ENCODE measurements at places on chromosomes 11 and 22. TPM values are rescaled to one million over a fixed set of nuclear protein-coding genes. Genes with fewer than 3 reads are reported as not detected.

DNA sequence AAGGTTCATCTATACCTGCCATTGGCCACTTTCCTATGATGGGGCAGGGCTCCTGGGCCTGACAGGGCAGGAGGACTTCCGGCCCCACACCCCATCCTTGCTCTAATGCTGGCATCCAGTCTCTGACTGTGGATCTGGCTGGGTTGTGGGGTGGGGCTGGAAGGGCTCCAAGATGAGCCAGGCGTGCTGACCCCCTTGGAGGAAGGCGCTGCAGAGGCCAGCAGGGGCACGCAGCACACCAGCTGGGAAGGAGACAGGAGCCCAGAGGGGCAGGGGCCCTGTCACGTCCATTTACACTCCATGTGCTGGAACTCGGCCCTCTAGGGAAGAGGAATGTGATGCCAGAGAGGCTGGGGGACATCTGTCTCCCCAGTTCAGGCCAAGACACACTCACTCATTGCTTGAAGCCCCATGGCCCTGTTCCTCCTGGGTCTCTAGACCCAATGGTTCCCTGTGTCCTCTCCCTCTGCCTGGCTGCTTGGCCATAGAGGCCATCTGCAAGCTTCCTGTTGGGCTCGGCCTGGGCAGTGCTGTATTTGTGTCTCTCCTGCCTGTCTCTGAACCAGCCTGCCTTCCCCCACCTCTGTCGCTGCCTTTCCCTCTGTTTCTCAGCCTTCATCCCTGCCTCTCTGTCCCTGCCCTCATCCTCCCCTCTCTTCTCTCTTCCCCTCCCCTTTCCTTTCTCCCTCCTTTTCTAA is 67.5 kb upstream of the NECTIN1 start:
- H3K27ac ChIP-seq: no peak overlapping the region
- no peaks in the 10 kb centered on the region for H3K36me3 ChIP-seq
- no peaks in the 10 kb centered on the region for H3K27me3 ChIP-seq
- H3K4me3 ChIP-seq: no peak overlapping the region
- no peak for DNase-seq

- no peak overlapping the region for H3K4me3 ChIP-seq
- DNase-seq: no peak
- peaks cover 6% of the 10 kb centered on the region for H3K4me1 ChIP-seq
- no peaks in the 10 kb centered on the region for H3K27me3 ChIP-seq
These were observed 2.2 kb upstream of the ZFTA start for GRCh38 chr11:63770763-63771162.

DNA sequence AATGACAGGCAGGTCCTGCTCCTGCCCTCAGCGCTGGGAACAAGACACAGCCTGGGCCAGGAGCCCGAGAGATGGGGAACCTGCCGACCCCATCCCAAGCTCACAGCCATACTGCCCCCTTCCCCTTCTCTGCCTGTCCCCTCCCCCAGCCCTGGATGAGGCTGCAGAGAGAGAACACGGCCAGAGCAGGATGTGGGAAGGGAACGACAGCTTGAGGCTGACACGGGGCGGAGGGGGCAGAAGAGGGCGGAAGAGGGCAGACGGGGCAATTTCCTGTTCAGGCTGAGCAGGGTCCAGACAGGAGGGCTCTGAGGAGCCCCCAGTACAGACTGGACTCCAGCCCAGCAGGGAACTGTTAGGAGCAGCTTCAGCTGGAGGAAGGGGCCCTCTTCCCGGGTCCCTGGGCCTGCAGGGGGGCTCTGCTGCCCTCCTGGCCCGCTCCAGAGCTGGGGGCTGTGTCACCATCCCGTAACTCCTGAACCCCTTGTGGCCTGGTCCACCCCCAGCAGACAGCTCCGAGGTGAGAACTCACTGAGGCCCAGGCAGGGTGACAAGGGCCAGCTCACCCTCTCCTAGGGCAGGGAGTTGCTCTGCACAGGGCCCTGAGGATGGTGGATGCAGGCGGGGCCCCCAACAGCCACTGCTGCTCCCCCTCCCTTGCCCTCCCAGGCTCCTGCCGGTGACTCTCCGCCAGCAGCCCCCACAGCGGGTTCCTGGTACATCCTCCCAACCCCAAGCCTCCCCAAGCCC is 5.7 kb downstream of the CTSD start:
- H3K27ac ChIP-seq: peak overlapping the region; percentile 68
- H3K27me3 ChIP-seq: no peaks in the 10 kb centered on the region
- peaks cover 55% of the 10 kb centered on the region for H3K4me1 ChIP-seq
- peak; percentile 57 for DNase-seq
- H3K4me3 ChIP-seq: peak overlapping the region; percentile 52

- no peak for DNase-seq
- no peak overlapping the region for H3K27ac ChIP-seq
- no peaks in the 10 kb centered on the region for H3K27me3 ChIP-seq
- H3K4me3 ChIP-seq: no peak overlapping the region
- H3K36me3 ChIP-seq: no peaks in the 10 kb centered on the region
These were observed 8.3 kb upstream of the CDC42EP1 start for GRCh38 chr22:37551981-37552380.

- no peak for DNase-seq
- H3K4me1 ChIP-seq: no peaks in the 10 kb centered on the region
- no peak overlapping the region for H3K4me3 ChIP-seq
These were observed 73.2 kb upstream of the ARHGAP20 start for GRCh38 chr11:110785398-110785797.

GRCh38 chr11:11263238-11264005 is 89.6 kb downstream of the CSNK2A3 start:
- no peak overlapping the region for H3K27ac ChIP-seq
- H3K27me3 ChIP-seq: no peaks in the 10 kb centered on the region
- H3K4me1 ChIP-seq: no peaks in the 10 kb centered on the region
- DNase-seq: no peak

APOBEC3A gene
- total RNA-seq: 79.1 TPM

GRCh38 chr11:64340671-64341335 is 799 bp downstream of the CCDC88B start:
- peak; percentile 53 for DNase-seq
- H3K36me3 ChIP-seq: peaks cover 30% of the 10 kb centered on the region
- peak overlapping the region; percentile 89 for H3K27ac ChIP-seq
- no peaks in the 10 kb centered on the region for H3K27me3 ChIP-seq
- peaks cover 29% of the 10 kb centered on the region for H3K4me1 ChIP-seq
- peak overlapping the region; percentile 73 for H3K4me3 ChIP-seq

DDIAS gene
- total RNA-seq: 0.57 TPM

UBASH3B gene
- 49.8 TPM for total RNA-seq

RASD2 gene
- not detected for total RNA-seq

DNA sequence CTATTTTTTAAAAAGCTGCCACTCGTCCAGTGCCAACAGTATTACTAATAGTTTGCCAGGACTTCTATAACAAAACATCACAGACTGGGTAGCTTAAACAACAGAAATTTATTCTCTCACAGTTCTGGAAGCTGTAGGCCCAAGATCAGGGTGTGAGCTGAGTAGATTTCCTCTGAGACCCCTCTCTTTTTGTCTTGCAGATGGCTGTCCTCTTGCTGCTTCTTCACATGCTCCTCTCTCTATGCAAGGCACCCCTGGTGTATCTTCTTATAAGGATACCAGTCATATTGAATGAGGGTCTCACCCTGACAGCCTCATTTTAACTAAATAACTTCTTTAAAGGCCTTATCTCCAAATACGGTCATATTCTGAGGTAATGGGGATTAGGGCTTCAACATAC is 390.9 kb downstream of the DLG2 start:
- no peaks in the 10 kb centered on the region for H3K27me3 ChIP-seq
- no peaks in the 10 kb centered on the region for H3K36me3 ChIP-seq
- DNase-seq: no peak
- H3K4me3 ChIP-seq: no peak overlapping the region
- H3K27ac ChIP-seq: no peak overlapping the region
- H3K4me1 ChIP-seq: no peaks in the 10 kb centered on the region

- H3K36me3 ChIP-seq: no peaks in the 10 kb centered on the region
- H3K4me3 ChIP-seq: no peak overlapping the region
- DNase-seq: no peak
- no peak overlapping the region for H3K27ac ChIP-seq
- no peaks in the 10 kb centered on the region for H3K4me1 ChIP-seq
These were observed 29.8 kb downstream of the NECTIN1 start for GRCh38 chr11:119699227-119699626.

OLFML1 gene
- total RNA-seq: not detected

- H3K27ac ChIP-seq: no peak overlapping the region
- no peaks in the 10 kb centered on the region for H3K36me3 ChIP-seq
- H3K4me3 ChIP-seq: no peak overlapping the region
- DNase-seq: no peak
- H3K27me3 ChIP-seq: no peaks in the 10 kb centered on the region
- no peaks in the 10 kb centered on the region for H3K4me1 ChIP-seq
These were observed 35.3 kb downstream of the NEU3 start for GRCh38 chr11:75024068-75024449.

DNA sequence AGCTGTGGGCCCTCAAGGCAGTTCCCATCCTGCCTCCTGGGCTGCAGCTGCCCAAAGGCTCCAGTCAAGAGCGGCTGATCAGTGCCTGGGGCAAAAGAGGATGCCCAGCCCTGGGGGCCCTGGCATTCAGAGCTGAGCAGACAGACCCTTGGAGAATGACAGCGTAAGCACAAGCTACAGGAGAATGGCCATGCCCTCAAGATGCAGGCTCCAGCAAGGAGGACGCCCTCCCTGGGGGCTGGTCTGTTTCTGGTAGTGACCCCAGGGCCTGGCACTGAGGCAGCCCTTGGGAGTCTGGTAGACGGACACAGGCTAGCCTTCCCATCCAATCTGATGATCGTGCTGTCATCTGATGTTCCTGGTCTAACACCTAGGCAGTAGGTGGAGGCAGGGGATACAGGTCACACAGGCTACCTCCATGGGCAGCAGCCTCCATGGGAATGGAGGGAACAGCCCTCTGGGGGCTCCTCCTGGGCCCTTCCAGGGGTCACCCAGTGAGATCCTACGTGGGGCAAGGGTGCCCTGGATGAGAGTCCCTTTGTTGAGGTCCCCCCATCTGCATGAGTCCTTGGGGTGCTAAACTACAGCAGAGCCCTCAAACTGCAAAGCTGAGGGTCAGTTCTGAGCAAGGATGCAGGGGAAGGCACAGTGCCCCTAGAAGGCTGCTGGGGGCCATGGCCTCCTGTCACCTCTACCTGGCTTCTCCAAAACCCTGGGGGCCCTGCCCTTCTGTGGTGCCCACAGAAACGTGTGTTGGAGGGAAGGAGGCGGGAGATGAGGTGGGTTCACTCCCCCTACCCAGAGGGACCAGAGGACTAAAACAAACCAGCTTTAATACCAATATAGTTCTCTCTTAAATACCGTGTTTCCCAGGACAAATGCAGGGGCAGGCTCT is 10.2 kb upstream of the SF1 start:
- H3K4me1 ChIP-seq: no peaks in the 10 kb centered on the region
- no peaks in the 10 kb centered on the region for H3K36me3 ChIP-seq
- no peak overlapping the region for H3K4me3 ChIP-seq
- H3K27me3 ChIP-seq: no peaks in the 10 kb centered on the region

DNA sequence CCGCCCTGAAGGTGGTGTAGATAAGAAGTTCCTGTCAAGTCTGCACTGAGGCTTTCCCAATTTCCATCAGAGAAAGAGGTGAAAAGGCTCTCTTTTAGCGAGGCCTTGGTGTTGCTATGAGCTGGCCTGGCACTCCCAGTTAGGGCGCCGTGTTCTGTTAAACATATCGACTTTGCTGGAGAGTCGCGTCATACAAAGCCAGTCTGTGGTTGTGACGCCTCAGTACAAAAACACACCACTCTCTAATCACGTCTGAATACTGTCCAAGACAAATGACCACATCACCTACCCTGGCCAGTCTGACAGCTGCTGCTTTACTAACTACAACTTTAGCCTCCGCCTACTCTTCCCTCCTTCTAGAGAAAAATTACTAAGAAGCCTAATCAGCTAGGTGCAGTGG is 8.0 kb upstream of the TOLLIP start:
- no peak overlapping the region for H3K27ac ChIP-seq
- H3K4me3 ChIP-seq: no peak overlapping the region
- H3K27me3 ChIP-seq: no peaks in the 10 kb centered on the region
- DNase-seq: no peak
- no peaks in the 10 kb centered on the region for H3K4me1 ChIP-seq
- no peaks in the 10 kb centered on the region for H3K36me3 ChIP-seq

DNA sequence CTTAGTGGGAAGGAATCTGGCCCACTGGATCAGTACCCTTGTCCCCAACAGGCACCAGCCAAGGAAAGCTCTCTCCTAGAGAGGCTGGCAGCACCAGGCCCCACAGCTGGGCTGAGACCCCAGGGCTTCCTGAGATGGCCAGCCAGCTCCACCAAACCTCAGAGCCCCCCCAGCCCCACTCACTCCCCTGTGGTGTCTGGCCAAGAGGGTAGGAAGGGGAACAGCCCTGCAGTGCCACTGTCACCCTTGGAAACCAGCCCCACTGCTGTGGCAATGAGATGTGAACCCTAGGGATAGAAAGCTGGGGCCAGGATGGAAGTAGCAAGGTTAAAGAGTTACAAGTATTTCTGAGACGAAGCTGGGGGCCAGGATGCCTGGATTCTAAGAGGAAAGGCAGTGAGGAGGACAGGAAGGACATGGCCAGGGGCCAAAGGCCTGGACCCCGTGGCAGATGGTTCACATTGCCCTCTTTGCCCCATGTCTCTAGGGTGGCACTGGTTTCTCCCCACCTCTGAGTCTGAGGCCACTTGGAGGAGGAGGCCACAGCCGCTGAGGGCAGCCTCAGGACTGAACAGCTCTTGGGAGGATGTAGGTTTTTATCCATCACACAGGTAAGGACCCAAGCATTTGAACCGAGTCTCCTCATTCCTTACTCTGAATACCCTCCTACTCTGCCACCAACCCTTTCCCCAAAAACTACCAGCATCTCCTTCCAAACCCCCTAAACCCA is 28.8 kb downstream of the NRXN2 start:
- H3K4me1 ChIP-seq: no peaks in the 10 kb centered on the region
- H3K27me3 ChIP-seq: peaks cover 6% of the 10 kb centered on the region
- H3K27ac ChIP-seq: no peak overlapping the region
- no peak overlapping the region for H3K4me3 ChIP-seq

DNA sequence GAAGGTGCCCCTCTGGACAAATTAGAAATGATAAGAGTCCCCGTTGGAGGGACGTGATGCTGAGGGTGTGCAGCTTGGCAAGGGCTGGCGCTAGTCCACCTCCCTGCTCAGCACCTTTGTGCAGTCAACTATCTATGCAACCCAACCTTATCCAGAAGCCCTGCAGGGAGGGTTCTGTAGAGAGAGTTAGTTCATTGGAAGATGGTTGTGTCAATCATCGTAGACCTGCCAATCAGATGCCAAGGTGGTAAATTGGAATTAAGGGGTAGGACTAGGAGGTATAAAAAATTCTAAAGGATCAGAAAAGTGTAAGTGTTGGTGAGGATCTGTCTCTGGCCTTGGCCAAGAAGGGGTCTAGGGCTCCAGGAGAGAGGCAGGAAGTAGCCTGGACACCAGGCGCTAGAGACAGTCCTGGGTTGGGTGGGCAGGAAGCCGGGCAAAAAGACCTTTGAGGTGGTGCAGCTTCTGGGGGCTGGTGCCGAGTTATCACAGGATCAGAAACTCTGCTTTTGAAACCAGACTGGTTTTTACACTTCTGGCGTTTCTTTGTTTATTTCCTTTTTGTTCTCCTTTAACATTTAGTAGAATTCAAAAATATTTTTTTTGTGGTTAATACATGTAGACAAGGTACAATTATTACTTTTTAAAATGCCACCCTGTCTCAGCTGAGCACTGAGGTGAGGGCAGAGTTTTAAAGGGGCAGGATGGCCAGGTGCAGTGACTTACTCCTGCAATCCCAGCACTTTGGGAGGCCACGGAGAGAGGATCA is 1.6 kb downstream of the C1QTNF6 start:
- peaks cover 14% of the 10 kb centered on the region for H3K4me1 ChIP-seq
- peak overlapping the region; percentile 7 for H3K4me3 ChIP-seq
- H3K27me3 ChIP-seq: no peaks in the 10 kb centered on the region
- no peak overlapping the region for H3K27ac ChIP-seq
